Sigmoid colon (tissue), 7 donors: ENCODE measurements at places on chromosomes 2 and 18. TPM values are rescaled to one million over a fixed set of nuclear protein-coding genes. Genes with fewer than 3 reads are reported as not detected.

Gene SERPINB12
- polyA plus RNA-seq = not detected

GRCh38 chr2:123958011-123958410 lies 67.1 kb upstream of the CNTNAP5 start:
- no peak overlapping the region for H3K27ac ChIP-seq
- DNase-seq = no peak
- no peak overlapping the region for H3K4me3 ChIP-seq
- no peaks in the 10 kb centered on the region for H3K4me1 ChIP-seq

DNA sequence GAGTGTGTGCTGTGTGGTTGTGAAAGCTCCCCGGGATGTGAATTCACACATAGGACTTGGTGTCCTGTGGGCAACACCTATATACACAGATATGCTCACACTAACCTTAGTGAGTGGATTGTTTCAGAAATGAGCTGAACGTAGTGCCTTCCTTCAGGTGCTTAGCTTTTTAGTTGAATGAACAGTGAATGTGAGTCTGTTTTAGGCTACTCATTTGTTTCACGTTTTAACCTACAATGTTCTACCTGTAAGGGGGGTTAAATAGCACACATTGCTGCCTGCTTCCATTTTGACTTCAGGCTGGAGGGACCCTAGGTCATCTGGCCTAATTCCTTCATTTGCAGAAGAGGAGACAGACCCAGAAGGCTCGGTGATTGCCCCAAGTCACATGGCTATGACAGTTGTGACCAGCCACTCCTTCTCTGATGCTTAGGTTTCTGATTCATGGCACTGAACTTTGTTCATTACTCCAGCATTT lies 1.0 kb downstream of the PLEK start:
- H3K4me3 ChIP-seq = peak overlapping the region; percentile 12
- no peaks in the 10 kb centered on the region for H3K27me3 ChIP-seq
- peaks cover 16% of the 10 kb centered on the region for H3K4me1 ChIP-seq
- DNase-seq = no peak
- H3K27ac ChIP-seq = peak overlapping the region; percentile 41

DNA sequence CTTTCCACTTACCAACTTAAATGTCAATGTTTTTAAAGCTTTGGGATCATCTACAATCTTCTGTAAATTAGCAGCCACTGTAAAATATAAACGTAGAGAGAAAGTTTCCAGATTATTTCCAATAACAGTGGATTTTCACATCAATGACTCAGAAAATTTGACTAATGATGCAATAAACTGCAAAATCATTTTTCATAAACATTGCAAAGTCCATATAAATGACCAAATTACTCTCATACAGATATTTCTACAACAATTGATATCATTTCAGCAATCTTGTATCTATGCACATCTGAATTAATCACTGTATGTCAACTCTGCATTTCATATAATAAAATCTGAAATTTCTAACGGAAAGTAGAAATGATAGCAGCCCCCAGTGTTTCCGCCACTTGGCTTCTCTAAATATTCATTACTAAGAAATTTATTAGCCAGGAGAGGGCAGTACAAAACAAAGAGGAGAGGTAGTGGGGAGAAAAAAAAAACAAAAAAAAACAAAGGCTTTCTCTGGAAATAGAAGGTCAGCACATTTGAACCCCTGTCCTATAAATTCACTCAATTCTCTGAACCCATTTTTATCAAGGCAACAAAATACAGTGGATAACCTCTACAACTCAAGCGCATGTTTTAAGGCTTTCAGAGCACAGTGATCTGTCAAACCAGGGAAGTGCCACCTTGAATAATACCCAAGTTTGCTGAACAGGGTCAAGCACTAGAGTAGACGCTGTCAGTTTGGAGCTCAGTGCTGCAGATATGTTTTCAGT lies 282.6 kb downstream of the STK39 start:
- no peak for DNase-seq
- no peak overlapping the region for H3K27ac ChIP-seq
- H3K4me3 ChIP-seq = no peak overlapping the region
- peaks cover 25% of the 10 kb centered on the region for H3K4me1 ChIP-seq

Gene SNTG2
- polyA plus RNA-seq = 0.66 TPM

Gene IL1RN
- polyA plus RNA-seq = 11.1 TPM

DNA sequence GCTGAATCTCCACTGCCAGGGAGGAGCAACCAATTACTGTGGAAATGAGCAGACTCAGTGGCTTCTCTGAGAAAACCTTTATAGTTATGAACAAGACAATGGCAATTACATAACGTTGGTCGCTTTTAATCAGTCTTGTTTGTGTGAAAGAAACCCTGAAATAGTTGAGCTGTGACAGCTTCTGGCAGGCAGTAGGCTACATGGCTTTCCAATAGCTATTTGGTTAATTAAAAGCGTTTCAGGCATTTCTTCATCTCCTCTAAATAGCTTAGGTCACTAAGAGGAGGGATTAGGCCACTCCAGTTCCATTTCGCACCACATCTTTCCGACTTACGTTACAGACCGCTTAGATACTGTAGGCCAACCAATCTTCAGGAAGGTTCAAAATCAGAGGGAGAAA lies 794.4 kb upstream of the ID2 start:
- no peak overlapping the region for H3K4me3 ChIP-seq
- no peak for DNase-seq
- no peaks in the 10 kb centered on the region for H3K27me3 ChIP-seq
- H3K4me1 ChIP-seq = no peaks in the 10 kb centered on the region
- H3K27ac ChIP-seq = no peak overlapping the region
- no peaks in the 10 kb centered on the region for H3K36me3 ChIP-seq

Gene MYOM1
- polyA plus RNA-seq = 11.1 TPM

Gene LOXHD1
- polyA plus RNA-seq = not detected

- H3K4me3 ChIP-seq = no peak overlapping the region
- no peaks in the 10 kb centered on the region for H3K4me1 ChIP-seq
- no peak for DNase-seq
- no peaks in the 10 kb centered on the region for H3K36me3 ChIP-seq
- H3K27ac ChIP-seq = no peak overlapping the region
- no peaks in the 10 kb centered on the region for H3K27me3 ChIP-seq
Observed at GRCh38 chr2:136057023-136057801, 60.7 kb downstream of the CXCR4 start.

DNA sequence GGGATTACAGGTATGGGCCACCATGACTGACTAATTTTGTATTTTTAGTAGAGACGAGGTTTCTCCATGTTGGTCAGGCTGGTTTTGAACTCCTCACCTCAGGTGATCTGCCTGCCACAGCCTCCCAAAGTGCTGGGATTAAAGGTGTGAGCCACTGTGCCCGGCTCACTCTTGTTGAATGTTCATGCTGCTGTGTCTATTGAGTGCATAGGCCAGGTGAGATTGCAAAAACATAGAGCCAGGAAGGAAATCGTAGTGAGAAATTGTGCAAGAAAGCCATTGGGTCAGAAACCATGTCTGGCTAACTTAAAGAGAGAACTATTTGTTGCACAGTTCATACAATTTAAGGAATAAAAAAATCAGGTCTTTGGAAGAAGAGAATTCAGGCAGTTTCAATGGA lies 45.5 kb upstream of the FZD5 start:
- H3K27me3 ChIP-seq = no peaks in the 10 kb centered on the region
- H3K27ac ChIP-seq = no peak overlapping the region
- H3K4me1 ChIP-seq = no peaks in the 10 kb centered on the region
- H3K36me3 ChIP-seq = no peaks in the 10 kb centered on the region

GRCh38 chr2:233912691-233913423 lies 4.3 kb upstream of the TRPM8 start:
- H3K4me3 ChIP-seq = no peak overlapping the region
- no peaks in the 10 kb centered on the region for H3K4me1 ChIP-seq

DNA sequence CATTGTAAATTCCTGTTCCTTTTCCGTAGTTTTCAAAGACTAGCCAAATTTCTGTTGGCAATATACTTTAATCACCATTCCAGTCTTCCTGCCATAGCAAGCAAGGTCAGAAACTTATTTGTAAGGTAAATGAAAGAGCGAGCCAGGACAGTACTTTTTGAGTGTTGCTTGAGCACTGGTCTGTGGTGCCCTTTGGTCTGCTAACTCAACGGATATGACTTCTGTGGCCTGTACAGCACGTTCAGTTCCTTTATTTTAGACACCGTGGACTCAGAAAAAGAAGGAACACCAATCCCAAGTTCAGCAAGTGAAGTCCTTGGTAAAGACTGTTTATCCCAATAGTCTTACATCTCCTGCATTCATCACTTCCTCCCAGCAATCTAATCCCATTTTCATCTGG lies 166.3 kb downstream of the MYO1B start:
- H3K27ac ChIP-seq = peak overlapping the region; percentile 21
- H3K4me3 ChIP-seq = no peak overlapping the region
- DNase-seq = no peak
- no peaks in the 10 kb centered on the region for H3K36me3 ChIP-seq

Gene TMEM182
- 1.6 TPM for polyA plus RNA-seq

DNA sequence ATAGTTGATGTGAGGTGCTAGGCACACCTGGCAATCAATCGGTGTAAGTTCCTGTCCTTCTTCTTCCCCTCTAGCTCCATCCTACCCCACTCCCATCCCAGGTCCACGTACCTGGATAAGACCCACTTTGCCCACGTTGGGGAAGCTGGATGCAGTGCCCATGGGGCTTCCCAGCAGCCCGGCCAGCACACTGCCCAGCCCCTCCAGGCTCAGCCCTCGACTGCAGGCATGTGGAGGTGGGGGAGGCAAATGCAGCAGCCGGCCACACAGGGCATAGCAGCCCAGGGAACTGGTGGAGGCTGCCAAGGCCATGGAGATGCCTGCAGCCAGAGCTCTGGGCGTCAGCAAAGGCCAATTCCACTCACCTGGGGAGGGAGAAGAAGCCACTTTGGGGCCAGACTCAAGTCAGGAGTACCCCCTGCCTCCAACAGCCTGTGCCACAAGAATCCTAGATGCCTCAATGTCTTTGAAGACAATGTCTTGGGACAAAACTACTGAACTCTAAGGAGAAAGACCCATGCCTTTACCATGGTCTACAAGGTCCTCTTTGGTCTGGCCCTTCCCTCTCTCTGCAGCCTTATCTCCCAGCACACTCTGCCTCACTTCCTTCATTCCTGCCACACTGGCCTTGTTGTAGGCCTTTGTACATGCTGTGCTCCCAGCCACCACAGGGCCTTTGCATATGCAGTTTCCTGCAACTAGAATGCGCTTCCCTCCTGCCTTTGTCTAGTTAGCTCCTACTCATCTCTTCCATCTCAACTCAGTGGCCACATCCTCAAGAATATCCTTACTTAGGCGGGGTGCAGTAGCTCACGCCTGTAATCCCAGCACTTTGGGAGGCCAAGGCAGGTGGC lies 4.5 kb downstream of the SLC23A3 start:
- H3K4me1 ChIP-seq = peaks cover 5% of the 10 kb centered on the region
- H3K36me3 ChIP-seq = no peaks in the 10 kb centered on the region
- no peak overlapping the region for H3K27ac ChIP-seq
- H3K4me3 ChIP-seq = no peak overlapping the region
- no peak for DNase-seq
- no peaks in the 10 kb centered on the region for H3K27me3 ChIP-seq

DNA sequence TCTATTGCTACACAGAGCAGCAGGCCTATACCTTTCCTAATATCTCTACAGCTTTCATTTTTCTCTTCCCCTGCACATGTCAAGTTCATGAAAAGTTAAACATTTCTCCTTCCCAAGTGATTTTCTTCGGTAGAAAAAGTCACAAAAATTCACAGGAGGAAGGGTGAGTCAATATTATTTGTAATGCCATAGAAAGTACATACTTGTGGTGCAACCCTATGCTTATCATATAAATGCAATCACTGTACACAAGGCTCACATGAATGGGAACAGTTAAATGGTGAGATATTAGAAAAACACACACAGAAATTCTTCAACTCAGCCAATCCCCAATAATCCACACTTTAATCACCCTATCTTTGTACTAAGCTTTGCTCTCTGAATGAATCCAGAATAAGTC lies 651.6 kb downstream of the LRRTM4 start:
- no peaks in the 10 kb centered on the region for H3K4me1 ChIP-seq
- no peaks in the 10 kb centered on the region for H3K36me3 ChIP-seq
- no peak overlapping the region for H3K27ac ChIP-seq
- H3K4me3 ChIP-seq = no peak overlapping the region
- no peak for DNase-seq

Gene CEP76
- polyA plus RNA-seq = 4.0 TPM

DNA sequence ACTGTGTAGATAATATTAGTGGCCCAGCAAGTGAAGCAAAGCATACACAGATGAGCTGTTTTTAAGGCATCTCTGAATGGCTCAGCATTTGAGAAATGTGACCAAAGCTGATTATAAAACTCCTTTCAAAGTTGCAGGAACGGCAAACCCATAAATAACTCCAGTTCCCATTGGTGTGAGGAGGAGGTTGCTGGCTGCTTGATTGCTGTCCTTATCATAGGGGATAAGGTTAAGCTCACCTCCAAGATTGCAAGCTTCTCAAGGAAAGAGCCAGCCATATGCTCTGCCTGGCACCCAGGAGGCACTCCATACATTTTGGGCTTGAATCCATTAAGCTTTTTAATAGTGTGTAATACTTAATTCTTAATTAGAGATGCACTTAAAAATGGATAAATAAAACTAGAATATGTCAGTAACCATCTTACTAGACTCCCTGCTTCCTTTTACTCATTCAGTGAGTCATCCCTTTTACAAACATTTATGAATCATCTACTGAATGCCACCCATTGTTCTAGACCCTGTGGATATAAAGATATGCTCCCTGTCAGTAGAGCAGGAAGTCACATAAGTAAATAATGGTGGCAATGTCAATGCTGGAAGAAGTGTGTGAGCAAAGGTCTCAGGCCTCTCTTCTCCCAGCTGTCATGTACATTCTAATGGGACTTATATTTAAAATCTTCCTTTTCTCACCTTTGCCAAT lies 99.3 kb downstream of the SPATS2L start:
- H3K27ac ChIP-seq = peak overlapping the region; percentile 58
- DNase-seq = no peak
- no peaks in the 10 kb centered on the region for H3K27me3 ChIP-seq
- no peak overlapping the region for H3K4me3 ChIP-seq
- H3K4me1 ChIP-seq = no peaks in the 10 kb centered on the region

Gene SKOR2
- not detected for polyA plus RNA-seq

GRCh38 chr18:45335282-45336043 lies 279.8 kb upstream of the SLC14A2 start:
- H3K36me3 ChIP-seq = no peaks in the 10 kb centered on the region
- H3K27ac ChIP-seq = no peak overlapping the region
- no peaks in the 10 kb centered on the region for H3K27me3 ChIP-seq
- DNase-seq = no peak
- no peak overlapping the region for H3K4me3 ChIP-seq

Gene GAL3ST2
- polyA plus RNA-seq = 13.6 TPM

- H3K4me3 ChIP-seq = peak overlapping the region; percentile 91
- H3K36me3 ChIP-seq = peaks cover 46% of the 10 kb centered on the region
- H3K4me1 ChIP-seq = peaks cover 44% of the 10 kb centered on the region
- H3K27me3 ChIP-seq = no peaks in the 10 kb centered on the region
- peak overlapping the region; percentile 95 for H3K27ac ChIP-seq
Observed at GRCh38 chr2:3575534-3576262, 638 bp downstream of the RPS7 start.
